ENCODE measurements at places on chromosomes 4 and X. TPM values are rescaled to one million over a fixed set of nuclear protein-coding genes. Genes with fewer than 3 reads are reported as not detected.

The PPARGC1A gene
- total RNA-seq, result not detected

The EFNB1 gene
- total RNA-seq, result 4.1 TPM

The TLR10 gene
- 0.26 TPM for total RNA-seq

The HTN3 gene
- not detected for total RNA-seq

The STOX2 gene
- not detected for total RNA-seq

The XAGE2 gene
- not detected for total RNA-seq

The PABPC1L2A gene
- not detected for total RNA-seq

The PTCHD1 gene
- not detected for total RNA-seq

DNA sequence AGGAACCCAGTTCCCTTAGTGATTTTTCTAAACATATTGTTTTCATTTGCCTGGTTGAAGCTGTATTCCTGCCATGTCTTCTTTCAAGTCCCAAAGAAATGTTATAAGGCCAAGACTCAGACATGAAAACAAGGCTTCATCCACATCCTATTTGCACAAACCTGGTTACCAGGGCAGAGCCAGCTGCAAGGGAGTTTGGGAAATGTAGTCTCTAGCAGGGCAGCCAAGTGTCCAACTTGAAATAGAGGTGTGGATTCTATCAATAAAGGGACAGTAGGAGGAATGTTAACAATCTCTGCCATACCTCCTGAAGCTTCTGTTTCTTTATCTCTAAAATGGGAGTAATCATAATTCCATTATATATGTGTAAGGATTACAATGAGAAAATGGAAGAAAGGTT lies 56.6 kb downstream of the INTS12 start:
- H3K36me3 ChIP-seq, result no peaks in the 10 kb centered on the region
- H3K4me1 ChIP-seq, result no peaks in the 10 kb centered on the region
- DNase-seq, result no peak
- H3K27me3 ChIP-seq, result peaks cover 23% of the 10 kb centered on the region
- no peak overlapping the region for H3K27ac ChIP-seq

- H3K27me3 ChIP-seq, result peaks cover 16% of the 10 kb centered on the region
- no peak for DNase-seq
- H3K4me3 ChIP-seq, result no peak overlapping the region
- no peak overlapping the region for H3K27ac ChIP-seq
- H3K36me3 ChIP-seq, result no peaks in the 10 kb centered on the region
- peaks cover 5% of the 10 kb centered on the region for H3K4me1 ChIP-seq
Measured at GRCh38 chr4:153919667-153920066, 130.8 kb upstream of the SFRP2 start.

- no peak overlapping the region for H3K27ac ChIP-seq
- no peaks in the 10 kb centered on the region for H3K36me3 ChIP-seq
- H3K4me1 ChIP-seq, result no peaks in the 10 kb centered on the region
- peaks cover 25% of the 10 kb centered on the region for H3K27me3 ChIP-seq
Measured at GRCh38 chr4:8594097-8595038, 1.8 kb downstream of the CPZ start.

DNA sequence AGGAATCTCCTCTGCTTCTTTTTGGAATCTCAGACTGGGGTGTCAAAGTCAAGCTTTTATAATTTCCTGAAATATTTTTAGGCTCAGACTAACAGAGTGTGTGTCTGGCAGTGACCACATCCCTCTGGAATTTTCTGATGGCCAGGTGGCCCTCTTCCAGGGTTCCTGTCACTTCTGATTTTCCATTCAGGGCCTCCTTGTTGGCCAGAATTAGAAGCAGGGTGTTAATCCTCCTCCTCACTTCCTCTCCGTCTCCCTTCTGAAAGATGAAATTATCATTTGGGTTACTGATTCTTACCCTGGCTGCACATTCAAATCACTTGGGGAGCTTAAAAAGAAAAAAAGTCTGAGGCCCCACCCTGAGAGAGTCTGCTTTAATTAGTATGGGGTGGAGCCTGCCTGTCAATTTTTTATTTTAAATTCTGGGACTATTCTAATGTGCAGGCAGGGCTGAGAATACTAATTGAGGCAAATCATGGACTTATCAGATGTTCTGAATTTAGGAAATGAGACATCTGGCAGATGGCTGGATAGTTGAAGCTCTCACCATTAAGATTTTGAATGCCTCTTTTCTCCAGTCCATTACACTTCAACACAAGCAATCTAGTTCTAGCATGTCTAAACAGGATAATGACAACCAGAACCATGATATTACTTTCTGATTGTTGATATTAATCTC lies 43.2 kb downstream of the HAND2 start:
- no peak overlapping the region for H3K4me3 ChIP-seq
- no peaks in the 10 kb centered on the region for H3K36me3 ChIP-seq

DNA sequence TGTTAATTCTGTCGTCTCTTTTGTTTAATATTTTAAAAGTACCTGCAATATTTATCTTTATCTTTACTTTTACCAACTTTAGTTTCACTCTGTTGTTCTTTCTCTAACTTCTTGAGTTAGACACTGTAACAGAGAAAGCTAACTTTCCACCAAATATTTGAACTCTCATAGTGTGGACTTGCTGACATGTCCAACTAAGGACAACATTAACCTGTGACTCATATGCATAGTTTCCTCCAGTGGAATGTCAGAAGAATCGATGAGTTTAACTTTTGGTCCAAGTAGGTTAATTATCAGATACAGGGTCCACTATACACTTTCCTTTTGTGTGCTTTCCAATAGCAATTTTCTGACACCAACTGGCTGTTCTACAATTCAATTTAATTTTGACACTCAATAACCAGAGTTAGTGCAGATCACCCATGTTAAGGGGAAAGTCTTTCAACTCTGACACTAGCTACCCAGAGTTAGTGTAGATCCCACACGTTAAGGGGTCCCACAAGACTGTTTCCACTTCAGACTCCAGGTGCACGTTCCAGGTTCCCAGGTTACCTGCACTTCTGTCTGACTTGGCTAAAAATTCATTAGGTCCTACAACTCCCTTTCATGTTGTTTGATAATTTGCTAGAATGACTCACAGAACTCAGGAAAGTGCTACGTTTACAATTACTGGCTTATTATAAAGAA lies 559.0 kb upstream of the AMOT start:
- H3K4me3 ChIP-seq, result no peak overlapping the region
- no peaks in the 10 kb centered on the region for H3K27me3 ChIP-seq
- no peaks in the 10 kb centered on the region for H3K4me1 ChIP-seq
- no peaks in the 10 kb centered on the region for H3K36me3 ChIP-seq

DNA sequence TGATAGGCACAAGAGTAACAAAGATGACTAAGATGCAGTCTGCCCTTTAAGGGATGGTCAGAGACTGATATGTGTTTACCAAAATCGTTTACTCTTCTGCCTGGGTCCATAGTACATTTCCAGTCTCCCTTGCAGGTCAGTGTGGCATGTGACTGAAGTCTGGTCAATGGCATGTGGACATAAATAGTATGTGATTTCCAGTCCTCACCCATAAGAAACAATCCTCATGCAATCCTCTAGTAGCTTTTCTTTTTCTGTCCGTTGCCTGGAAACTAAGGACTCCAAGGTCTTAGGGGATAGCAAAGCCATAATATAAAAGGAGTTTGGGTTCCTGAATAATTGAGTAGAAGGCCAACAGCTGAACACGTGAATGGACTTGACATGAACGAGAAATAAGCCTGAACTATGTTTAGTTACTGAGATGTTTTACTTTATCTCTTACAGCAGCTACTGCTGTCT lies 1.1 kb downstream of the SLC9B2 start:
- H3K27ac ChIP-seq, result peak overlapping the region; percentile 99
- H3K36me3 ChIP-seq, result peaks cover 10% of the 10 kb centered on the region
- H3K27me3 ChIP-seq, result no peaks in the 10 kb centered on the region
- peaks cover 38% of the 10 kb centered on the region for H3K4me1 ChIP-seq

DNA sequence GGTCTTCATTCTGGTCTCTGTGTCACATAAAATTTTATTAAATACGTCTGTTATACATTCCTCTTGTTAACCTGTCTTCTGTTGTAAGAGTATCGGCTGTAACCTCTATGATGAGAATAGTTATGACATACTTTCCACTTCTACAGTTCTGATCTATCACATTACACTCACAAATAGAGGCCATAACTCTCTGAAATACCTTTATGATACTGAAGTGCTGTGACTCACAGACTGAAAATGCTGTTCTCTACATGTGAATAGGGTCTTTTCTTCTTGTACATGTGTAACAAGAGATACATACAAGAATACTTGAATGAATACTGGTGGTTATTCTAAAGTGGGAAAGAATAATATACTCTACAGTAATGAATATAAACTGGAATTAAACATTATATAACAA lies 1047.6 kb downstream of the TECRL start:
- H3K36me3 ChIP-seq, result no peaks in the 10 kb centered on the region
- no peak overlapping the region for H3K4me3 ChIP-seq
- no peaks in the 10 kb centered on the region for H3K27me3 ChIP-seq
- no peaks in the 10 kb centered on the region for H3K4me1 ChIP-seq
- H3K27ac ChIP-seq, result no peak overlapping the region

- no peaks in the 10 kb centered on the region for H3K36me3 ChIP-seq
- H3K27me3 ChIP-seq, result no peaks in the 10 kb centered on the region
- no peaks in the 10 kb centered on the region for H3K4me1 ChIP-seq
- no peak overlapping the region for H3K4me3 ChIP-seq
Measured at GRCh38 chrX:32087663-32088062, 1015.8 kb upstream of the FTHL17 start.

GRCh38 chrX:150873616-150874015 lies 24.9 kb downstream of the CD99L2 start:
- H3K36me3 ChIP-seq, result peaks cover 23% of the 10 kb centered on the region
- H3K27me3 ChIP-seq, result no peaks in the 10 kb centered on the region
- H3K4me3 ChIP-seq, result no peak overlapping the region
- H3K4me1 ChIP-seq, result peaks cover 25% of the 10 kb centered on the region

DNA sequence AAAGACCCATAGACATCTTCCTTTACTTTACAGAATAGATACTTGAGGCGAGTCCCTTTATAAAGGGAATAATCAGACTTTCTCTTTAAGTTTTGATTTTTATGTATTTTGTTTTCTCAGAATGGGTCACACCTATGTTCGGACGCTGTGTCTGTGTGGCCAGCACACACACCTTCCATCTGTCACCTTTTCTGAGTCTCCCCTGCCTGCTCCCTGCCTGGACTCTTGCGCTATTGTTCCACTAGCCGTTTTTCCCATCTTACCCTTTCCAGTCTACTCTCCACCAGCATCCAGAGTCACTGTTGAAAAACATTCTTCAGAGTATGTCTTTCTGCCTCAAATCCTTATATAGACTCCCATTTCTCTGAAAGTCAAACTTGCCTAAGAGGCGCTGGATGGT lies 236.1 kb downstream of the MAML3 start:
- peaks cover 2% of the 10 kb centered on the region for H3K27me3 ChIP-seq
- H3K36me3 ChIP-seq, result peaks cover 2% of the 10 kb centered on the region
- no peak for DNase-seq
- H3K4me1 ChIP-seq, result no peaks in the 10 kb centered on the region
- H3K4me3 ChIP-seq, result no peak overlapping the region
- H3K27ac ChIP-seq, result no peak overlapping the region

DNA sequence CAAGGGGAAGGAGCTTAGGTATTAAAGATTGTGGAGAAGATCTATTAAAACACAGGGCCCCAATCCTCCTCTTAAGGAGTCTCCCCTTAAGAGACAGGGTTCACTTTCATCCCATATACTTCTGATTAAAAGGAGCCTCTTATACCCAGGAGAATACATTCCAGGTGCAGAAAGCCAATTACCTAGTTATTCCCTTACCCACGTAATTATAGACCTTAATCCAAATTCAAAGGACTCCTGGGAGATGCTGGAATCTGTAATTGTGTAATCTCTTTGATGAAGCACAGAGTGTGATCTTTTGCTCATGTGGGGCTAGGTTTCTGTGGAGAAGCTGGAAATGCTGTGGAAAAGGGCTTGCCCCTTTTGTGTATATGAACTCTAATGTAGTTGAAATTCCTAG lies 1.4 kb upstream of the SEC24B start:
- peaks cover 14% of the 10 kb centered on the region for H3K36me3 ChIP-seq
- no peak for DNase-seq
- peaks cover 33% of the 10 kb centered on the region for H3K4me1 ChIP-seq
- no peaks in the 10 kb centered on the region for H3K27me3 ChIP-seq
- H3K27ac ChIP-seq, result no peak overlapping the region
- H3K4me3 ChIP-seq, result peak overlapping the region; percentile 83

DNA sequence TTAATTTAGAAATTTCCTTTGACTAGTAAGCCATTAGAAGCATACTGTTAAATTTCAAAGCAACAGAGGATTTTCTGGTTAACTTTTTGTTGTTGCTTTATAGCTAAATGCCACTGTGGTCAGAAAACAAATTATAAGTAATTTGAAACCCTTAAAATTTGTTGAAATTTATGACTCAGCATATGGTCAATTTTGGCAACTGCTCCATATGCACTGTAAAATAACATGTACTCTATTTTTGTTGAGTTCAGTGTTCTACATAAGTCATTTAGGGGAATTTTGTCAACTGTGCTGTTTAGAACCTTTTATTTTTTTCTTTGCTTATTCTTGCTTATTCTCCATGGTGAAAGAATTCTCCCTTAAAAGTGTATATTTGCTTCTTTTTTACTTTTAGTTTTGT lies 28.6 kb downstream of the SCLT1 start:
- DNase-seq, result no peak
- no peak overlapping the region for H3K27ac ChIP-seq
- H3K27me3 ChIP-seq, result no peaks in the 10 kb centered on the region
- H3K4me1 ChIP-seq, result peaks cover 5% of the 10 kb centered on the region
- no peak overlapping the region for H3K4me3 ChIP-seq
- peaks cover 67% of the 10 kb centered on the region for H3K36me3 ChIP-seq

GRCh38 chrX:56794404-56795230 lies 65.6 kb downstream of the NBDY start:
- H3K27me3 ChIP-seq, result no peaks in the 10 kb centered on the region
- H3K36me3 ChIP-seq, result peaks cover 6% of the 10 kb centered on the region
- no peak overlapping the region for H3K4me3 ChIP-seq
- H3K4me1 ChIP-seq, result peaks cover 25% of the 10 kb centered on the region
- no peak for DNase-seq
- no peak overlapping the region for H3K27ac ChIP-seq

GRCh38 chr4:78581618-78582017 lies 30.0 kb downstream of the ANXA3 start:
- H3K4me3 ChIP-seq, result no peak overlapping the region
- peaks cover 1% of the 10 kb centered on the region for H3K27me3 ChIP-seq
- no peak for DNase-seq
- H3K36me3 ChIP-seq, result peaks cover 25% of the 10 kb centered on the region
- peaks cover 2% of the 10 kb centered on the region for H3K4me1 ChIP-seq

Data from activated naive CD8-positive, alpha-beta T cell treated with anti-CD3 and anti-CD28 coated beads, Interleukin-2, amount 10 ng/mL, durations not matched to agents 7 days and 5 days (primary cell).